ENCODE measurements at places on chromosomes 3 and 15. TPM values are rescaled to one million over a fixed set of nuclear protein-coding genes. Genes with fewer than 3 reads are reported as not detected.

EPHA6 gene
- total RNA-seq, result not detected

MKRN3 gene
- 0.36 TPM for total RNA-seq

LMOD3 gene
- not detected for total RNA-seq

RETNLB gene
- total RNA-seq, result not detected

IGDCC3 gene
- not detected for total RNA-seq

RASL12 gene
- total RNA-seq, result 0.36 TPM

CRYGS gene
- 0.88 TPM for total RNA-seq

SUSD5 gene
- 11.2 TPM for total RNA-seq

ST3GAL6 gene
- 2.2 TPM for total RNA-seq

LCMT2 gene
- 7.7 TPM for total RNA-seq

NRROS gene
- 0.72 TPM for total RNA-seq

DNAH1 gene
- 8.7 TPM for total RNA-seq

BNC1 gene
- total RNA-seq, result 3.3 TPM

MAN2A2 gene
- 20.0 TPM for total RNA-seq

ZBTB38 gene
- total RNA-seq, result 181 TPM

Measured in osteoblast (primary cell).